Osteocyte (in vitro differentiated cells): ENCODE measurements at places on chromosomes 5 and 9. TPM values are rescaled to one million over a fixed set of nuclear protein-coding genes. Genes with fewer than 3 reads are reported as not detected.

PCA3 gene
- total RNA-seq: not detected in 2 replicates

- no peak for DNase-seq
Measured at GRCh38 chr9:99848447-99848846, 26.8 kb downstream of the NR4A3 start.

DNA sequence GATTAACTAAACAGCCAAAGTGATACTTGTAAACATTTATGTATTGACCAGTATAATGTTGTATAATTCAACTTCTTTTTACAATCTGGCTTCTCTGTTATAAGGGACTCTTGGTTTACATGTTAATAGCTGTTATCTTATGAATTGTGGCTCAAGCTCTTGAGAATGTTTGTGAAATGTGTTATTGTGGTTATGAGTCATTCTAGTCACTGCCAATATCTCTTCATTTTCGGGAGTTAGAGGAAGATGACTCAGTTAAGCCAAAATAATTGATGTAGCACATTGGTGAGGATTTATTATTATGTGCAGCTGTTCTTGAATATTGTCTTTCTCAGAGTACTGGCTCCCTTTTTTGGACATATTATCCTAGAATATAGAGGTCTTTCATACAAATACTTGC, 655.2 kb upstream of the RIOK2 start:
- DNase-seq: no peak

ANKRD18B gene
- total RNA-seq: 13.8 and 15.3 TPM in 2 replicates

DNA sequence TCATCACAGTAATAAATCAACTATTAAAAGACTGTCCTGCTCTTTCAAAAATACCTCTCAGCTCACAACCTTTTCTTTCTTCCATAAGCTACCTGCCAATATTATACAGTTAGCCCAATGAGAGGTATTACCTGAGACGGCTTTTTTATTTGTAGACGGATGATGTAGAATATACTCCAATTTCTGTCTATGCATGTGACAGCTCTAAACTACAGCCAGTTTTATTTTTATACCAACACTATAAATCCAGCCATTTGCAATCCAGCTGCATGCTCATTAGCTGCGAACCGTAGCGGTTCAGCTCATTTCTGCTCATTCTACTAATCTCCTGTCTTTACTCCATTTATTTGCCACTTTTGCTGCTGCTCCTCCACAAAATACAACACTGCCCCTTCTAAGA, 51.2 kb downstream of the TBCA start:
- DNase-seq: no peak

PDE4D gene
- 23.1 and 24.2 TPM in 2 replicates for total RNA-seq

NXNL2 gene
- 0.32 TPM in 1 of 2 replicates, not detected in the other for total RNA-seq

- DNase-seq: no peak
Measured at GRCh38 chr9:134190232-134191121, 26.1 kb upstream of the RNU6ATAC start.

- DNase-seq: no peak
Measured at GRCh38 chr9:130446101-130446861, 1.5 kb downstream of the ASS1 start.
